SK-N-MC (cell line): ENCODE measurements at places on chromosomes 1 and 21.

DNA sequence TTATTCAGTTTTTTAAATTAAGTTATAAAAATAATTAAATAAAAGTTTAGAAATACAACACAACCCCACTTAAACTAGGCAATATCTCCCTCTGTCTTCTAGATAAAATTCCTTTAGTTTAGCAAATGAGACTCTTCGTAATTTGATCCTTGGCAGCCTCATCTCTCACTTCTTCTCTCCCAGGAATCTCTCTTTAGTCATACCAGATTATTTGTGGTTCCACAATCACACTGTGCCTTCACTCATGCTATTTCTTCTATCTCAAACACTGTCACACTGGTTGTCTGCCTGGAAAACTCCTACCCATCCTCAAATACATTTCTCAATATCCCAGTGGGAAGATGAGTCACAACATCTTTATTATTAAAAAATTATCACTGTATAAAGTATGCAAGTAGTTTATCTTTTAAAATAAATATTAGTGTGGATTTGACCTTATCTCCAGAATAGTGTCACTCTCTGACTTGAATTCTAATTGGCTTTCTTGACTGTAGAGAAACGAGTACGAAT is 195.5 kb downstream of the KCNH1 start:
- DNase-seq = no peak

DNA sequence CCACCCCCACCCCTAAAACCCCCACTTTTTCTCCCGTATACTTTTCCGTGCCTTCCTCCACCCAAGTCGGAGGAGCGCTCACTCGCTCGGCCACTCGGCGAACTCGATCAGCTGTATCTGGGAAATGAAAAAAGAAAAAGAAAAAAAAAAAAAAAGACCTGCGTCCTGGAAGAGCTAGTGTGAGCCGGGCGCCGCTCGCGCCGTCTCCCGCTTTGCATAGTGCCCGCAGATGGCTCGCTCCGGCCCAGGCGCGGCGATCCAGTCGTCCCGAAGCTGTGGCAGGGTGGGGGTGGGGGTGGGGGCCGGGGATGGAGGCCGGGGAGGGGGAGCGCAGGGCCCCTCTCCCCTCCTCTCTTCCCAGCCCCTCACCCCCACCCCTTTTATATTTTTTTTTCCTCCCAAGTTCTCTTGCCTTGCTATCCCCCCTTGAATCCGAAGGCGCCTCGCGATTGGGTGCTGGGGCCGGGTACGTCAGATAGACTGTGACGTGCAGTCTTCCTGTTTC is 299 bp upstream of the PROX1 start:
- DNase-seq = no peak

GRCh38 chr1:43274125-43274803 is 4.5 kb downstream of the TMEM125 start:
- DNase-seq = peak; percentile 72

- DNase-seq = no peak
These were observed 61.8 kb downstream of the RUNX3 start for GRCh38 chr1:24868016-24868875.

- no peak for DNase-seq
These were observed 1.2 kb downstream of the MAPKAPK2 start for GRCh38 chr1:206685769-206686477.

DNA sequence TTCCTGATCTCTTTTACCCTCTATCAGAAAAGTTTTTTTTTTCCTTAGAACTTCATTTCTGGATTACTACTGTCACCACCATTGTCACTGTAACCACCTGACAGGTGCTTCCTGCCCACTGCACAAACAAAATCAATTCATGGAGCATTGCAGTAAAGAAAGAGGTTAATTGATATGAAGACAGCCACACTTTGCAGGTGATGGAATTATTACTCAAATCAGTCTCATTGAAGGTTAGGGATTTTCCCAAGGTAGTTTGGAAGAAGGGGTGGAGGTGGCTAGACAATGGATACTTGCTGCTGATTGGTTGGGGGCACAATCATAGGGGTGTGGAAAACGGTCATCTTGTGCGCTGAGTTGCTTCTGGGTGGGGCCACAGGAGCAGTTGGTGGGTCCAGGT is 230.8 kb upstream of the CACYBP start:
- no peak for DNase-seq

DNA sequence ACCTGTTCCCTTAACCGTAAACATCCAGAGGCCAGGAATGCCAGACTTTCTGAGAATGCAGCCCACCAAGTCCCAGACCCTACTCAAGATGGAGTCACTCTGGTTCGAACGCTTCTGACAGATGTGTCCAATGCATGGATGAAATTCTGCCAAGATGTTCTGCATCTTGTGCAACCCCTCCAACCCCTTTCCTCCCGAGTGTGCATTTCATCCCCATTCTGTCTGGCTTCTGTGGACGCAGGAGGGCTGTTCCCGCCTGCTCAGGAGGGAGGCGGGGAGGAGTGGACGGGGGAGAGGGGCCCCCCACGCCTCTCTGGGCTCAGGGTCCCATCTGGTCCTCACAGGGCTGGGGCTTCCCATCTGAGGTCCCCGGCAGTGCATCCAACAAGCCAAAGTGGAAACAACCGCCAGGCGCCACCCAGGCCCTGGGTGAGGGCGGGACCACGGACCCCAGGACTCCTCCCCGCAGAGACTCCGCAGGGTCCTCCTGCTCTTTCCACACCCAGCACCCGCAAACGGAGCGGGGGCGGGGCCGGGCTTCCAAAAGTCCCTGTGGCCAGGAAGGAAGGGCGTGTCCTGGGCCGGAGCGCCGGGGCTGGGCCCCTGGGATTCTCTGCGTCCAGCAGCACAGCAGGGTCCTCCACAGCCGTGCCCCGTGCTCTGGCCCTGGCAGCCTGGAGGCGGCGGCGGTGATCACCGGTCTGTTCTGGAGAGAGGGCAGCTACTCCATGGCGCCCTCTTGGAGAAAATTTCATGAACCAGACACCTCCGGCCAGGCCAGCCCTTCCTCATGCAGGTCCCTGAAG is 27.8 kb upstream of the SUMO3 start:
- no peak for DNase-seq

DNA sequence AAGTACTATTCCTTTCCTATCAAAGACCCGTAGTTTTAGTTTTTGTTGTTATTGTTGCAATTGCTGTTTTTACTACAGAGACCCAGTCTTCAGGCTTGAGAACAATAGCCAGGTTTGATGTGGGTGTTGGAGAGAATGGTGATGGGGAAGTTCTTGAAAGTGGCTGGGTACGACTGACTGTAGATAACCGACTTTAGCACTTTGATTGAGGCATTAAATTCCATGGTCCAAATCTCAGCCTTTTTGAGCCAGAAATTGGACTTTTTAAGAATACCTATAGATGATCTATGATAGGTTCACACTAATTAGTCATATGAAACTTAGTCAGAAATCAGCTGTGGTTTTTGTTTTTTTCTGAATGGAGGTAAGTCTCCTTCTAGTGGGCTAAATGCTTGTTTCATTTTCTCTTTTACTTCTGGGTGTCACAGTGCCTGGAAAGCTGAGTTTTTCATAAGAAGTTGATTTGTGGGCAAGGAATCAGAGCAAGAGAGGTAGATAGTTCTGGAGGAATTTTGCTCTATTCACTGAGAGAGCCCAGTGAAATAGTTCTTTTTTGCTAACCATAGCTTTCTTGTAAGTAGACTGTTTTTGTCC is 2.8 kb downstream of the PPIH start:
- DNase-seq = no peak

- DNase-seq = no peak
These were observed 33.4 kb upstream of the NTPCR start for GRCh38 chr1:232917053-232917452.

DNA sequence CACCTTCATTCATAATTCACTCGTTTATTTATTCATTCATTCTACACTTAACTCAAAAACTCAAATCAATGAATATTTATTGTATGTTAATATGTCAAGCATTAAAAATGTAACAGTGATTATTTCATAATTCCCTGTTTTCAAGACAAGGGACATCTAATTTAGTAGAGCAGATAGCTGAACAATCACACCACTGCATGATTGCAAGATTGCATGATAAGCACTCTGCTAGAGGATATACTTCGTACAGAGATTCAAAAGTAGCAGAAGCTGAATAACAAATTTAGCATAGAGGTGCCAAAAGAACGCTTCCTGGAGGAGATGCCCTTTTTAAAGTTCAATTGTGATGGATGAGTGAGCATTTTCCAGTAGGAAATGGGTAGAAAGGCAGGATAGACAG is 190.6 kb upstream of the BEND5 start:
- DNase-seq = no peak

DNA sequence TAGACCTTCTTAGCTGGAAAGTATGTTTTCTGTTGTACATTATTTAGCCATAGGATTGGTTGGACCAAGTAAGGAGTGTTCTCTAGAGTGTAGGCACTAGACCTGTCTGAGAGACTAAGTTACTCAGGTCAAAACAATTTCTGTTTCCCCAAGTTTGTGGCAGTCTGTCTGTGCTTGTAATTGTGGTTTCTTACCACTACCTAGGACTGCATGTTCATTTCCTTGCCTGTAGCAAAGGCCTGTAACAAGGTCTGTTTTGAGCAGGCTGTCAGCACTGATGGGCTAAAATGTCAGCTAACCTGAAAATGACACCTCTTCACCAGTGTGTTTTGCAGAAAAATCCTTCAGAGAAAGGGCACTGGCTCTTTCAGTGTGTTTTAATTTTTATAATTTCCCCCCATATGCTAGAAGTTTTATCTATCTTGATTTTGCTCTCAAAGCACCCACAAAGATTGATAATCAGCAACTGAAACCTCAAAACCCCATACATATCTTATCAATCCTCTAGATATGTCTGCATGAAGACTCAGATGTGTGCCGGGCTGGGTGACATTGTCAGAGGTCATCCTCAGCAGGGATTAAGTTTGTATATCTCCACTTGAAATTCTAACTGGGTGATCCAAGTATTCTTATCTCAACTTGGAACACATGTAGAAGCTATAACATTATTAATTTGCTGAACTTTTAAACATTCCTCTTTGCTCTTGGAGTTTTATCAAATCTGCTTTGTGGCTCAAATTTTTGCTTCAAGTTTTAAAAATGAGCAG is 50.7 kb upstream of the ST6GALNAC3 start:
- DNase-seq = no peak

- DNase-seq = no peak
These were observed 332.7 kb upstream of the RUNX1 start for GRCh38 chr21:35381743-35382310.

DNA sequence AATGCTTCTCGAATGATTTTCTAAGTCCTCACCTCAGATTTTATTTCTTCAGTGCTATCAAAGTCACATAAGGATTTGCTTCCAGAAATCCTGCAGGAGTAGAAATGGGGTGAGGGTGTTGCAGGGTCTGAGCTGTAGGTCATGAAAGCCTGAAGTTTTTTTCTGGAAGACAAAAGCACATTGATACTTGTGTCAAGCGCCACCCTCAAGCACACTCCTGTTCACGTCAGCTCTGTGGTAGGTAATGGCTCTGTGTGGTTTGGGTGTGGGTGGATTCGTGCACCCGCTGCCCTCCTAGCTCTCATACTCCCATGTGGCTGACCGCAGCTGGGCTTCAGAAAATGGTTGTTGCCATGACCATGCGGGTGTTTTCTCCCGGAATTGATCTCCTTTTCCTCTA is 39.9 kb downstream of the AKNAD1 start:
- no peak for DNase-seq

DNA sequence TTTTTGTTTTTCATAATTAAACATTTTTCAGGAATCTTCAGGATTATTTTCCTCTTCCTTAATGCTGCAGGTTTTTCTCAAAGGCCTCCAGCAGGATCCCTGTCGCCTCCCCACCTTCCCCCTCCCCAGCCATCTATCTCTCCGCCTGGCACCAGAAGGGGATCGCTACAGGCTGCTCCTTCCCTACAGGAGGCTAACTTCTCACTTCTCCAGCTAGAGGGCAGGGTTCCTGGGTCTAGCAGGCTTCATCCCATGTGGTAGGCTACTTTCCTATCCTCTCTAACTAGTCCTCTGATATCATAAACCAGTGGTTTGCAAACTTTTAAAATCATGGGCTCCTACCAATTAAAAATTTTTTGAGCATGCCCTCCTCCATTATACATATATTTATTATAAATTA is 104.1 kb downstream of the KCNN3 start:
- DNase-seq = no peak

DNA sequence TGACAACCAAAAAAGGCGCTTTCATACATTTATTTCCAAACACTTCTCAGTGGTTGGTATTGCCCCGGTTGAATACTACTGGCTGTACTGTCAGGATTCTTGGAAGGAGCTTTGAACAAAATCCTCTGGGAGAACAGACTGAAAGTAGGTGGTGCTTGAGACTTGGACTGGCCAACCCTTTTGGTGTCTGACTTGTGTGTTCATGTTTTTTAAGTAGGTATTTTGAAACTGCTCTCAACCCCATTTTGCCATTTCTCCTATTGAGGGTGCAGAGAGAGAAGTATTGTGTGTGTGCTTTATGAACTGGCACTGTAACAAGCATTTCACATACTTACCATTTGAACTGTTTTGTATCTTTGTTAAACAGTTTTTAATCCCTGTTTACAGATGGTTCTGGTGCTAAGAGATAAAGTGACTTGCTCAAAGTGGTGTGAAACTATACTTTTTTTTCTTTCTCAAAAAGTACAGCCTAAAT is 21.2 kb downstream of the ARID1A start:
- DNase-seq = no peak

DNA sequence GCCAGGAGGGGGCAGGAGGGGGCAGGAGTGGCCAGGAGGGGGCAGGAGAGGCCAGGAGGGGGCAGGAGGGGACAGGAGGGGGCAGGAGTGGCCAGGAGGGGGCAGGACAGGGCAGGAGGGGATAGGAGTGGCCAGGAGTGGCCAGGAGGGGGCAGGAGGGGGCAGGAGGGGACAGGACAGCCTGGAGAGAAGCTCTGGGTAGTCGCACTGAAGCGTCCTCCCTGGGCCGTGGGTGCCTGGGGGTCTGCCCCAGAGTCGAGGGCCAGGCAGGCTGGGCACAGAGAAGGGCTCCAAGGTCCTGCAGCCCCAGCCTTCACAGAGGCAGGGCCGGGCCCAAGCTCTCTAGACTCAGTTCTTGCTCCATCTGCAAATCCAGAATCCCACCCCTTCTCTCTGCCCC is 22.9 kb downstream of the MEGF6 start:
- no peak for DNase-seq

DNA sequence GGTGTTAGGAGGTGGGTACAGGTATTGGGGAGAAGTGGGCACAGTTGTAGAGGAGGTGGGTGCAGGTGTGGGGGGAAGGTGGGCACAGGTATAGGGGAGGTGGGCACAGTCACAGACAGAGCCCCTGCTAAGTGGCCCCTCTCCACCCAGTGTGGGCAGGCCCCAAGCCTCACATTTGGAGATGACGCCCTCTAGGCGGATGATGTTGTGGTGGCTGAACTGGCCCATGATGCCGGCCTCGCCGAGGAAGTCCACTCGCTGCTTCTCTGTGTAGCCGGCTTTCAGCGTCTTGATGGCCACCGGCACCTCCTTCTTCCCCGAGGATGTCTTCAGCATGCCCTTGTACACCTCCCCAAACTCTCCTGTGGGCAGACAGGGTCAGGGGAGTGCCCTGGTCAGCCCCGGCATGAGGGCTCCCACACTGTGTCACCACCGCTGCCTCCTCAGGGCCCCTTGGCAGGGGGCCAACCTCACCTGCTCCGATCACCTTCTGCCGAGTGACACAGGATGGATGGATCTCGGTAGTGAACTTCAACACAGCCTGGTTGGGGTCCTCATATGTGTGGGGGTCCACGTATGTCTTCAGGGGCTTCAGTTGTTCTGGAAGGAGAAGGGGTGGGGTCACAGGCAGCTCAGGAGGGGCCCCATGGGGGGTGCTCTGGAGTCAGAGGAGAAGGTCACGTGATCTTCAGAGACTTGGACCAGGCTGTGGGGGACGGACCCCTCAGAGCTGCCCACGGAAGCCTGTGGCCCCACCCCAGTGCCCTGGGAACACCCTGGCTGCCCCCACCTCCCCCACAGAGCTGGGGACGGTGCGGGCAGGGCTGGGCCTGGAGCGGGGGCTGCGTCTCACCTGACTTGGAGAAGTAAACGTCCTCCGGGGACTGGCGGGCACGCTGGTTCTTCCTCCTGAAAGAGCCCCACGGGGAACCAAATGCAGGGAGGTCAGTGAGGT is 22.6 kb downstream of the EPHA2 start:
- DNase-seq = no peak
